ENCODE measurements at places on chromosomes 6 and 20. TPM values are rescaled to one million over a fixed set of nuclear protein-coding genes. Genes with fewer than 3 reads are reported as not detected.
A peak's percentile ranks its signal among the peaks of the same experiment; 100 is the strongest.

GRCh38 chr20:50283922-50284810 is 93.5 kb downstream of the CEBPB start:
- DNase-seq: no peak

DNA sequence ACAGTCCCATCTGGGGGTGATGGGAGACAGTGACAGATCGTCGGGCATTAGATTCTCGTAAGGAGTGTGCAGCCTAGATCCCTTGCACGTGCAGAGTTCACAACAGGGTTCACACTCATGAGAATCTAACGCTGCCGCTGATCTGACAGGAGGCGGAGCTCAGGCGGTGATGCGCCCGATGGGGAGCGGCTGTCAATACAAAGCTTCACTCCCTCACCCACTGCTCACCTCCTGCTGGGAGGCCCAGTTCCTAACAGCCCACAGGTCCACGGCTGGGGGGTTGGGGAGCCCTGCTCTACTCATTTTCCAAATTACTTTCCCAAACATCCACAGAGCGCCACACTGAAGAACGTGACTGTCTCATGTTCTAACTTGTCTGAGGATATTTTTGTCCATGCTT is 25.3 kb downstream of the CTCFL start:
- no peak for DNase-seq

Gene DNAH8
- 0.24 TPM for total RNA-seq

Gene FAXC
- 5.3 TPM for total RNA-seq

DNA sequence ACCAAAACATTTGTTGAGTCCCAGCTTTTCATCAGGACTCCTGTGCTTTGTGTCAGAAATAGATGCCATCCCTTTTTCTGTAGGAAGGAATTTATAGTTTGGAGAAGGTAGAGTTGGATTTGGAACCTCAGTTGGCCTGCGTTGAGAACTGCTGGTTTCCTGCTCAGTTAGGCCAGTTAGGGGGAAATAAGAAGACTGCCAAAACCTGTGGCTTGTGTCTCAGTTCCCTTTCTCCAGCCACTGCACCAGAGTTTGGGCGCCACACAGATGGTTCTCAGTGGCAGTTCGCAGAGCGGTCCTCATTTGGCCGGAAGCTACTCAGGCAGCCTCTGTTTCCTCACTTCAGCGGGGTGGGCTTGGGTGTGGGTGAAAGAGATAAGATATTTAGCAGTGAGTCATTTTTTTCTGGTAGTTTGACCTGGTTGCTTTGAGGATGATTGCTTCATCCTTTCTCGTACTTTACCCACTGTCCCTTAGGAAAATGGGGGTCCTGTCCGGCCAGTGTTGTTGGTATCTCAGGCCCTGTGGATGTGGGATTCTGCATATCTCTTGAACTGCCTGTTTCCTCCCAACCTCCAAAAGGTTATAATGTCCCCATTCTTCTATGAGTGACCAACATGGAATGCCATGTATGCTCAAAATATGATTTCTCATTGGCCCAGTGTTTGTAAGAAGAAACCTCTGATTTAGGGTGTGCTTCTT is 53.7 kb downstream of the JARID2 start:
- no peak for DNase-seq

Gene SNAI1
- total RNA-seq: not detected

GRCh38 chr6:10259671-10260070 is 155.2 kb downstream of the TFAP2A start:
- peak; percentile 29 for DNase-seq

DNA sequence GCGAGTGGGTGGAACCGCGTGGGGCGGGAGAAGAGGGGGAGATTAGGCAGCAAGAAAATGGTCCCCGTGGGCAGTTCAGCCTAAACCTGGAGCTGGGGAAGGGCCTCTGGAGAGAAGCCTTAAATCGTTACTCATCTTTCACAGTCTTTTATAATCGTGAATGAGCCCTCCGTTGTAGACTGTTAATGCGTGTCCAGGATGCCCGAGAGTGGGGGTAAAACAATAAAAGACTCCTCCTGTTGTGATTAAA is 11.0 kb upstream of the ELOVL5 start:
- no peak for DNase-seq

GRCh38 chr20:16528078-16528477 is 45.2 kb downstream of the KIF16B start:
- peak; percentile 36 for DNase-seq

Gene SLC35A1
- total RNA-seq: 11.3 TPM

DNA sequence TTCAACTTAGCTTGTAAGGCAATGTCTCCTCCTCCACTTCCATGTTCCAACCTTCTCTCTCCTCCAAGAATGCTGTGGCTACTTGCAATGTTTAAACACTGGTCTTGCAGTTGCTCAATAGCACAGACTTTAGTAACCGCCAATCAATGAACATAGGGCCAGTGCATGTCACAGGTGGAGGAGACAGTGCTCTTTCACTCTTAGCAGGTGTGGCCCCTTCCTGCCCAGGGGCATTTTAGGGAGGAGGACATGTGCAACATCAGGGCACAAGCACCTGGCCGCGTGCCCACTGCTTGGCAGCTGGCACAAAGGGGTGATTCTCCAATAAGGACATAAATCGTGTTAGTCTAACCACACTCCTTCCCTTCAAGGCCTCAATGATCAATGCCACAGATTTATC is 41.3 kb downstream of the ADGRF1 start:
- DNase-seq: no peak

Gene THBD
- total RNA-seq: 33.5 TPM

GRCh38 chr20:57097245-57097915 is 169.1 kb downstream of the BMP7 start:
- DNase-seq: peak; percentile 32

Gene SPINT3
- total RNA-seq: 12.0 TPM

GRCh38 chr20:31711179-31712111 is 11.2 kb downstream of the BCL2L1 start:
- no peak for DNase-seq

DNA sequence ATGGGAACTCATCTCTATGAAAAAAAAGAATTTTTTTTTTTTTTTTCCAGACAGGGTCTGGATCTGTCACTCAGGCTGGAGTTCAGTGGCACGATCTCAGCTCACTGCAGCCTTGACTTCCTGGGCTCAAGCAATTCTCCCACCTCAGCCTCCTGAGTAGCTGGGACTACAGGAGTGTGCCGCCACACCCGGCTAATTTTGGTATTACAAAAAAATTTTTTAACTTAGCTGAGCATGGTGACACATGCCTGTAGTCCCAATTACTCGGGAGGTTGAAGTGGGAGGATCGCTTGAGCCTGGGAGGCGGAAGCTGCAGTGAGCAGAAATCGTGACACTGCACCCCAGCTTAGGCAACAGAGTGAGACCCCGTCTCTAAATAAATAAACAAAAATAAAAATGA is 7.5 kb downstream of the DEF6 start:
- DNase-seq: no peak

DNA sequence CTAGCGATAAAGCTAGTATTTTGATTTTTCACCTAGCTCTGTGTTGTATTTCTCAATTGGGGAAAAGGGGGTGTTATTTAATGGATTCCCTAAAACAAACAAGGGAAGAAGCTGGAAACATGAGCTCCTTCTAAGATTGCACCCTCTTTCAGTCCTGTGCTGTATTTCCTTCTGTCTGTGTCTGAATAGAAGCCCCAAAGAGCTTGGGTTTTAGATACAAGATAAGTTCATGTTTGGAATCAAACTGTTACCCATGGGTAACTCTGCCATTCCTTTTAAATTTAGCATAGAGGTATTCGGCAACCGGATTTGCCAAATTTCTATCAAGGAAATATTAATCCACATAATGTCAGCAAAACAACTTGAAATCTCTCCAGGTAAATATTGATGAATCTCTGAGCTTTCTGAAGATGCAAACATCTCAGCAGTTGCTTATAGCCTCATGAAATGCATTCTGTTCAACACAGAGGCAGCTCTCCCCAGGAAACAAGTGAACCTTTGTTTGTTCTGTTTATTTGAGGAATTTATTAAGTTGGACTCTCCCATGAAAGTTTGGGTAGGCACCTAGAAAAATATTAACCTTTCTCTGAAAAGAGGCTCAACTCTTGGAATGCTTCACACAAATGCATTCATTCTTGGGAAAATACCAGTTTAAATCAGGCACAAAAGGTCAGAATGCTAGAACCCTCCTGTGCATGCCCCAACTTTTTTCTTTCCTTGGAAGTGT is 9.9 kb upstream of the SCGN start:
- DNase-seq: no peak

DNA sequence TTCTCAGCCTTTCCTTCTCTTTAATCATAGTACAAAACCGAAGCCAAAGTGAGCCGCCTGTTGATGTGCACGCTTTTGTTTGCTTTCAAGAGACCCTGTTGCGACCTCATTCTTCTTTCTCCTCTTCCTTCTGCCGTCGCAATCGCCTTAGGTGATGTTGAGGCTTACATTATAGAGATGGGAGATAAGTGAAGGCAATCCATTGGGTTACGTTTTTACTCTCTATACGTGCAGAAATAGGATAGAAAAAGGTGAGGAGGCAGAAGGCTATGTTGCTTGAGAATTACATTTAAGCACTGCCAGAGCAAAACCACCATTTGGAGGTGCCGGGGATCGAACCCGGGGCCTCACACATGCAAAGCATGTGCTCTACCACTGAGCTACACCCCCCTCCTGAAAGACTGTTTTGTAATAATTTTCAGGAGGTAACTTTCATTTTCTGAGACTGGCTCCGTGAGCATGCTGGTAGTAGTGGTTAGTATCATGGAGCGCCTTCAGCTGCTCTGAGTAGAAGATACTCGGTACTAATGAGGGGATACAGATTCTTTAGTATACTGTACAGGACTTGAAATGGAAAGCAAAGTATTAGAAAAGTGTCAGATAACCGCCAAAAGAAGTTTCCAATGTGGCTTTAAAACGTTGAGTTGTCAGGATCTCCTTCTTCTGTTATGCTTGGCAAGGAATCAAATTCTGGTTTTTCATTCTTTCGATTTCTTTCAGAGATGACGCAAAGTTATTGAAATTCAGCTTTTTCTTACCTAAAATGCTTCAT is 165.6 kb downstream of the TRIM27 start:
- no peak for DNase-seq

GRCh38 chr6:129115471-129115870 is 232.5 kb downstream of the LAMA2 start:
- no peak for DNase-seq

GRCh38 chr6:29509239-29509638 is 21.5 kb upstream of the MAS1L start:
- DNase-seq: no peak

DNA sequence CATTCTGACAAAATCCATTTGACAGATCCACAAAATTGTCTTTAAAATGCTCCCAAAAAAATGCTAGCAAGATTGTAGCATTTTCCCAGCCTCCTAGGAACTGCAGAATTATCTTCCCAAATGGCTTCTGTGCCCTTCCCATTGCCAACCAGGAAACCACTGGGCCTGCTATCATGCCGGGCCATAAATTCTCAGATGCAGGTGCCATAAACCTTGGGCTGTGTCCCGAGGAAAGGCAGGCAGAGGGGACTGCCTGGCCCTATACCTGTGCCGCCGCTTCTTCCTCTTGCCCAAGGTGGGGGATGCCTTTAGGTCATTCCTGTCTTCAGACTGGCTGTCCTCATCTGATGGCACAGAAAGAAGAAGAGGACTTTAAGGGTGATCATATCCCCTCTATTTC is 2.8 kb downstream of the VSX1 start:
- DNase-seq: no peak

DNA sequence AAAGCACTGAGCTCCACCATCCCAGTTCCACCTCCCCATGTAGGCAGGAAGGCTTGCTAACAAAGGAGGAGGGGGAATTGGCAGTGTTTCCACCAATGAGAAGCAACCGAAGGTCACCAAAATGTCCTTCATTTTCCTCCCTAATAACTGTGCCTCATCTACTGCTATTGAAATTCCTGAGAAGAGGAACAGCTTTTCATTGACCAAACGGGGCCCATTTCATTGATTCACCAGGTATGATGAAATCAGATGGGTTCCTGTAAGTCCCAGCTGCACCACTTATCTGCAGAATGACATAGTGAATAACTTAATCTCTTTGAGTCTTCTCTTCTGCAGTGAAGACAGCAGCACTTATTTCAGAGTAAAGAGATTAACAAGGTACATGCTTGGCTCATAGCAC is 17.3 kb downstream of the TREM1 start:
- no peak for DNase-seq

DNA sequence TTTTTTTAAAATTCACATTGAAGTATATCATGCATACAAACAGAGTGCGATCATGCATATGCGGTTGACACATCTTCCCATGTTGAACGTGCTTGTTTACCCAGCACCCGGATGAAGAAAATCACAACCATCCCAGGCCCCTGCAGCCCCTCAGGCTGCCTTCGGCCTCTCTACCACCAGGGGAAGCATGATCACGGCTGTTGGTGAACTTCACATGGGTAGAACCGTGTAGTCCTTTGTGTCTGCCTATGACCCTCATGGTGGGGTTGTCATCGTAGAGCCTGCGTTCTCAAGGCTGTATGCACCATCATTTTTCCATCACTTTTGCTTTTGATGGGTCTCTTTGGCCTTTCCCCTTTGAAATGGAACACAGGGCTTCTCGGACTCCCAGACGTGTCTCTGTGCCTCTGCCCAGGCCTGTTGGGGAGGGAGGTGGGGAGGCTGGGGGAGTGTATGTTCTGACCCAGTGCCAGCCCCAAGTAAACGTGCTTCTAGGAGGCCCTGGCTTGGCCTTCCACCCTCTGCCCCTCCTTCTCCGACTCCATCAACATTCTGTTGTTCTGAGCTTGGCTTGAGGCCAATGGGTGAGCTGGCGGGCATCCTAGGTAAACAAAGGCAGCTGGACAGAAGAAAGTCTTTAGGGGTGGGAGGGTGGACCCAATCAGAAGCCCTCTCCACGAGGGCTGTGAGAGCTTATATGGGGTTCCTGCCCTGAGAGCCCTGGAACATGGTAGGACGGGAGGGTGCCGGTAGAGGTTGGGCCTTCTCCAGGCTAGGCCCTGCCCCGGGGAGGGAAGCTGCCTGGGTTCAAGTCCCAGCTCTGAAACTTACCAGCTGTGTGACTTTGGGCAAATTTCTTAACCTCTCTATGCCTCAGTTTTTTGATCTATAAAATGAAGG is 39.7 kb downstream of the TGM2 start:
- peak; percentile 80 for DNase-seq

Gene RCAN2
- 5.1 TPM for total RNA-seq

DNA sequence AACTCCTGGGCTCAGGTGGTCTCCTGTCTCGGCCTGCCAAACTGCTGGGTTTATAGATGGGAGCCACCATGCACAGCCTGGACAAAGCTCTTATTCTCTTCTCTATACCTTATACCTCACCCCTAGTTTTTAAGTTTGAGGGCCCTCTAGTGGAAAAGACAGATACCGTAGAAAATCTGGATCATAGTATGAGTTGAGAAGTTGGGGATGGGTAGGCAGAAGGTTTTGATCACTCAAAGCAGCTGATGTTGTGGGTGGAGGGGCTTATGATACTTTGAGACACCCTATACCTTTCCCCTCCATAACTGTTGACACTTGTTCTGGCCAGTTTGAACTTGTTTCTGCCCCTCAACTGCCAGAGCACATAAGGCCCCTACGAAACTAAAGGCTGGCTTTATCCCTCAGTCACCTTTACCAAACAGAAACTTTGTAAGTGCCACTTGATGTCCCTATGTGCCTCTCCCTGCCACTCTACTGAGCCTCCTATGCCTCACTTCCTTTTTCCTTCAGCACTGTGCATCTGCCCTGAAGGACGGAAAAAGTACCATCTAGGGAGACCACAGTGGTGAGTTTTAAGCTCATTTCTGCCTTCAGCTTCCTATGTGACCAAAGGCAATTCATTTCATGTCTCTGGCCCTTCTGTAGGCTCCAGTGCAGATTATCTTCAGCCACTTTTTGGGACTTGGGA is 28.6 kb downstream of the RALY start:
- no peak for DNase-seq

Gene LTA
- total RNA-seq: not detected

Gene SLC22A7
- not detected for total RNA-seq

Gene GJA10
- total RNA-seq: 1.7 TPM

Data from umbilical cord (tissue), 2 donors.